Activated CD8-positive, alpha-beta memory T cell treated with anti-CD3 and anti-CD28 coated beads for 1 hour (primary cell): ENCODE measurements at places on chromosomes 4 and X.

DNA sequence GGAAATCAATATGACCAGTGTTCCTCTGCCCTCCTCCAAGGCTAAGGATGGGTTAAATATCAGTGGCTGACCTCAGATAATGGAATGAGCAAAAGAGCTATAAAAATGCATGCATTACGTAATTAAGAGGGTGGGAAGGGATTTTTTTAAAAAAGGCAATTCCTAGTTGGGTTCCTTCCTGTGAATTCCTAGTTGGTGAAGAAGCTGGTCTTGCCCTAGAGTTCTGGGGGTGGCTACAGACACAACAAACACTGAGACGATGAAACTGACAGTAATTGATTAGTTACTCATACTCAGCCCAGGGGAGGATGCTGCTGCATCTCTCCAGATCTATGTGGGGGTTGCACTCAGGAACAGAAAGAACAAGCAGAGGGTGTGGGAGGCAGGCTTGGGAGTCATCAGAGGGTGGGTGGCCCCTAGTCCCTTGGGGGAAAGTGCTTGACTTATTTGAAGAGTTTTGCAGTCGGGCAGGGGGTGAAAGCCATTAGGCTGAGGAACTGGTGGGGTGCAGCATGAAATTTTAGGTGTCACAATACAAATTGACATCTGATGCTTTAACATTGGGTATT is 662.0 kb upstream of the FRG1 start:
- no peak for DNase-seq

DNA sequence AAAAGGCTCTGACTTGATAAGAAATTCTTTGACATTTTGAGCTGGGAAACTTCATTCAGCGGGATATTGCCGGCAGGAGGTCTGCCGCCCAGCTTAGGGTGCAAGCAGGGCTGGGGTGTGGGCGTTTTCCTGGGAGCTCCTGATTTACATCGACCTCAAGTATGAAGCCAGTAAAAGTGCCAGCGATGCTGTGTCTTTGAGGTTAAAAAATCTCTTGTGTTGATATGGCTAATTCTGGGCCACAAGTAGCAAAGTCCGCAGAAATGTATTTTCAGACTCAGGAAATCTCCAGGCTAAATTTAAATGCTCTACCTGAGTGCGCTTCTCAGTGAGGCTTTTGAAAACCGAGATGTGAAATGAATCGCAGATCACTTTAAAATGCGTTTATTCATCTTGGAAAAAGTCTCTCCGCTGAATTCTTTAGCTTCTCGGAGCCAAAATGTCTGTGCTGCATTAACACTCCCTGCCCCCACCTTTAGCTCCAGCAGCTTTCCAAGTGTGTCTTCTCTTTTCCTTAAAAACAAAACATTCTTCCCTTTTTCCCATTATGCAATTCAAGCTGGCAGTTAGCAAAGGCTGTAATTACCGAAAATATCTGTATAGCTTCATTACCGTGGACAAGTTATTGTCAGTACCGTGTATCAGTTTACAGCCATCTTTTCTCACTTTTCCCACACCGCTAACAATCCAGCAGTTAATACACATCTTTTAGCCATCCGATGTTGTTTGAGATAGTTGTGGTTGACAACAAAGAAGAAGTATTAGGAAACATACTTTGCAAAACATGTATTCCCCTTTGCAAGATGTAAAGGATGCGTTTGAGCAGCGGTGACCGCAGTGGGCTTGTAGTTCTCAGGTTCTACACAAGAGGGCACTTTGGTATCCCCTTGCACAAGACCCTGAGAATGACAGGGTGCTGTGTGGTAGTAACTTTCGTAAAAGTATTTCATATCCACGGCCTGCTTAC is 136.0 kb upstream of the STX18 start:
- no peak for DNase-seq

- DNase-seq, result no peak
Observed at GRCh38 chr4:93433840-93434239, 394.7 kb upstream of the ATOH1 start.

GRCh38 chr4:20570981-20571715 is 129.1 kb upstream of the PACRGL start:
- DNase-seq, result no peak

- no peak for DNase-seq
Observed at GRCh38 chrX:123504630-123505270, 228.1 kb downstream of the THOC2 start.

GRCh38 chr4:3384771-3385710 is 56.7 kb upstream of the HGFAC start:
- DNase-seq, result no peak

GRCh38 chr4:7101692-7102515 is 34.0 kb upstream of the GRPEL1 start:
- DNase-seq, result no peak

- DNase-seq, result no peak
Observed at GRCh38 chr4:144650311-144651005, 4.5 kb downstream of the HHIP start.

- DNase-seq, result peak; percentile 41
Observed at GRCh38 chrX:49053223-49054072, 5.4 kb upstream of the CCDC120 start.

- no peak for DNase-seq
Observed at GRCh38 chr4:144787365-144788258, 141.7 kb downstream of the HHIP start.

- DNase-seq, result no peak
Observed at GRCh38 chr4:19368800-19369199, 882.9 kb upstream of the SLIT2 start.

DNA sequence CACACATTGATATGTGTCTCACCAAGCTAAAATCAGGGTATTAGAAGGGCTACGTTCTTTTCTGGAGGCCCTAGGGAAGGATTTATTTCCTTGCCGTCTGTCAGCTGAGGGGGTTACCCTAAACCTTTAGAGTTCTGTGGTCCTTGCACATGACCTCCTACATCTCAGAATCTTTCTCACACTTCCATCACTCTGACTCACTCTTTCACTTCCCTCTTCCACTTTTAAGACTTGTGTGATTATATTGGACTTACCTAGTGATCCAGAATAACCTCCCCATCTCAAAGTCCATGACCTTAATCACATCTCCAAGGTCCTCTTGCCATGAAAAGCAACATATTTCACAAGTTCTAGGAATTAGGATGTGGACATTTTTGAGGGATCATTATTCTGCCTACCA is 53.6 kb upstream of the FUNDC1 start:
- DNase-seq, result no peak

DNA sequence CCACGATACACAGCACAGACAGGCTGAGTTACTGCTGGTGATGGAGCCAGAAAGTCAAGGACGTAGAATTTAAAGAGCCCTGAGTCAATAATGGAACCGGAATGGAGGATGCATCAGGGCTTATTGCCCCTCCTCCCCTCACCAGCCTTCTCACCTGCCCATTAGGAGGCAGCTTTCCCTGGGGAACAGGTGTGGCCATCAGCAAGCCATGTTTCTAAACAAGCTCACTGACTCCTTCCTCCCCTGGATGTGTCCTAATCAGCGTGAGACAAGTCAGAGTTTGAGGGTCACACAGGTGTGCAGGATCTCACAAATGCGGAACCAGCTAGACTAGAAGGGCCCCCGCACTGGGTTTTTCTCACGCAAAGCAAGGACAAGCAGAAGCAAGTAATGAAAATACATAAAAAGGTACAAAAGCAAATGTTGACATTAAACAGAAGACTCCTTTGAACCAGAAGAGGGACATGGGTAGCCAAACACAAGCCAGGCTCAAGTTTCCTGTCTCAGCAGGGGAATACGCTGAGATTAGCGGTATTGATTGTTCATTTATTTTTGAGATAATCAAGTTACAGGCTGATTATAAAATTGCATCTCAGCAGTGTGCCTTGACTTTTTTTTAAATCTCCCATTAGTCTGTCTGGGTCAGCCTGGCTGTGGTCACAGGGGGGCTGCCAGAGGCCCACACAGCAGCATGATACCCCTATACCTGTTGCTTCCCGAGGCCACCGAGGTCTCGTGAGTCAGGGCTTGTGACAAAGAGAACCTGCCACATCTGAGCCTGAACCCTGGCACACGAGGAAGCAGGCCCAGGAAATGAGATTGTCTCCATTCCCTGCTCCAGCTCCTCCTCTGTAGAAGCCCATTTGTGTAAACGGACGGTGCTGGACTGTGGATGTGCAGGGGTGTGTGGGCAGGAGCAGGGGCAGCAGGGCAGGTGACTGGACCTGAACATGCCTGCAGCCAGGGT is 37.4 kb downstream of the CCKAR start:
- DNase-seq, result no peak

GRCh38 chrX:40423299-40423698 is 157.5 kb upstream of the ATP6AP2 start:
- DNase-seq, result no peak

GRCh38 chr4:82691431-82691830 is 107.2 kb downstream of the SCD5 start:
- no peak for DNase-seq
